ENCODE measurements at places on chromosomes 12 and 14. TPM values are rescaled to one million over a fixed set of nuclear protein-coding genes. Genes with fewer than 3 reads are reported as not detected.
A peak's percentile ranks its signal among the peaks of the same experiment; 100 is the strongest.

GRCh38 chr12:48824112-48824511 lies 5.8 kb downstream of the CACNB3 start:
- no peak for DNase-seq

GRCh38 chr14:96090441-96091148 lies 51.4 kb downstream of the C14orf132 start:
- DNase-seq = peak; percentile 65

Gene CMA1
- total RNA-seq = 0.29 TPM

GRCh38 chr12:29155079-29155478 lies 6.0 kb downstream of the FAR2 start:
- no peak for DNase-seq

- DNase-seq = no peak
Observed at GRCh38 chr12:130813436-130813835, 25.6 kb downstream of the STX2 start.

DNA sequence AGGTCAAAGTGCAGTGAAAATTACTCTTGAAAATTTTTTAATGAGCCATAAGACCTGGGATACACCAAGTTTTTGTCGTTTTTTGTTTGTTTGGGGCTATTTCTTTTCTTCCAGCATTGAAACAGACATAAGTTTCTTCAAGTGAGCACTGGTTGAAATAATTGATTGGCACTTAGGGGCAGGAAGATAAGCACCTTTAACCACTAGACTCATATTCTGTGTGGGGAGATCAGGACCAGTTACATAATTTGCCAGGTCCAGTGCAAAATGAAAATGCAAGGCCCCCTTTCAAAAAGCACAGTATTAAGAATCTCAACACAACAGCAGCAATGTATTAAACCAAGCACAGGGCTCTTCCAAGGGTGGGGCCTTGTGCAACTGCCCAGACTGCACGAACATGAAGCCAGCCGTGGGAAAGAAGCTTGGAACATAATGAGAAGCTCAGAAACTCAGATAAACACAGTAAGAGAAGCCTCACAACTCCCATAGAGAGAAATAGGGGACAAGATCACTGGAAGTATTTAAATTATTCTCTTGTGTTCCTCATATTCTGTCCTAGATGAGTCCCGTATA lies 3.2 kb upstream of the TCP11L2 start:
- DNase-seq = no peak

Gene CCDC197
- total RNA-seq = not detected
